ENCODE measurements at places on chromosomes 6 and 20. TPM values are rescaled to one million over a fixed set of nuclear protein-coding genes. Genes with fewer than 3 reads are reported as not detected.

Gene MATN4
- not detected for total RNA-seq

Gene UCKL1
- 101 TPM for total RNA-seq

Gene SLC35F1
- not detected for total RNA-seq

Gene CPXM1
- not detected for total RNA-seq

Gene SULF2
- 66.1 TPM for total RNA-seq

Gene IL17F
- total RNA-seq, result not detected

Gene NTSR1
- 0.14 TPM for total RNA-seq

Gene MUCL3
- not detected for total RNA-seq

Gene TOMM6
- total RNA-seq, result 260 TPM

Gene FAM83B
- 21.1 TPM for total RNA-seq

Gene RIPOR3
- 0.18 TPM for total RNA-seq

Gene PTGIS
- total RNA-seq, result 1.9 TPM

Gene VTA1
- total RNA-seq, result 51.1 TPM

Gene DST
- 94.2 TPM for total RNA-seq

Gene MYLK4
- 0.75 TPM for total RNA-seq

Gene CFAP61
- total RNA-seq, result not detected

Measured in Caco-2 (cell line).